ENCODE measurements at places on chromosomes 6 and 20.

GRCh38 chr6:47238456-47238995, 71.2 kb downstream of the TNFRSF21 start:
- no peak for DNase-seq

DNA sequence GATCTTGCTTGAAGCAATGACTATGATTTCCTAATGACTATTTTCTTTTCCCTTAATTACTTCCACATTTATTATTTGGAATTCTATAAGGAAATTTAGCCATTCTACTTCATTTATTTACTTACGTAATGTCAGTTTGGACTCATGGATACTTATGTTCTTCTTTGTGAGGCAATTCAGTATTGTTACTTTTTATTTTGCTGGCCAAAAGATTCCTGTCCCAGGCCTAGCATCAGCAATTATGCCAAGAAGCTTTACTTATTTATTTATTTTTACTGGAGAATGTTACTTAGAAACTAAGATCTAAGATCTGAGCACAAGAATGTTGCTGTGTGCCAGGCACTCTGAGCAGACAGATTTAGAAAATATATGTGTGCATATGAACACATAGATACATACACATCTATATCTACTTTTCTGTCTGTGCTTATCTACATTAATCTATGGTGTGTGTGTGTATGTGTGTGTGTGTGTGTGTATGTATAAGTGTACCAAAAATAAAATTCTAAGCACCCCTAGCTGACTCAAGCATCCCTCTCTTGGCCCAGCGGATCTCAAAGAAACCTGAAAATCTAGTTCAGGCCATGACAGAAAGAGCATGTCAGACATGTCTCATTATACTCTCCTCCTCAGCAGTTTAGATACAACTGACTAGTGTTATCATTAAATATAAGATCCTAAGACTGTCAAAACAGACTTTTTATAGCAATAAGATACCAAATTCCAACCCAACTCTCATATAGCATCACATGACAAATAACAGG, 640.0 kb upstream of the GJE1 start:
- DNase-seq = no peak

DNA sequence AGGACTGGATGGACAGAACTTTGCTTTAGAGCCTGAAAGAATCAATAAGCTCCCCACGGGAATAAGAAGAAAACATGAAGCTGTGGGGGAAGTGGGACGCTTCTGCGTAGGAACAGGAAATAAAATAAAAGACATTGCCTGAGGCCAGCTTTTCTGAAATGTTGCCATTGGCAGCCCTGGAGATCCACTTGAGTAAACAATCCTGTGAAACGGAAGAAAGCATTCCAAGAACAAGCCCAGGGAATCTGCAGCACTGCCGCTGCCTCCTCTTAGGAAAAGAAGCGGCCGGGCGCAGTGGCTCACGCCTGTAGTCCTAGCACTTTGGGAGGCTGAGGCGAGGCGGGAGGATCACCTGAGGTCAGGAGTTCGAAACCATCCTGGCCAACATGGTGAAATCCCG, 182.3 kb upstream of the RALGAPA2 start:
- DNase-seq = peak; percentile 49

GRCh38 chr6:63305277-63305676, 14.5 kb downstream of the LGSN start:
- no peak for DNase-seq

GRCh38 chr20:37518606-37519507, 2.2 kb upstream of the NNAT start:
- DNase-seq = no peak

DNA sequence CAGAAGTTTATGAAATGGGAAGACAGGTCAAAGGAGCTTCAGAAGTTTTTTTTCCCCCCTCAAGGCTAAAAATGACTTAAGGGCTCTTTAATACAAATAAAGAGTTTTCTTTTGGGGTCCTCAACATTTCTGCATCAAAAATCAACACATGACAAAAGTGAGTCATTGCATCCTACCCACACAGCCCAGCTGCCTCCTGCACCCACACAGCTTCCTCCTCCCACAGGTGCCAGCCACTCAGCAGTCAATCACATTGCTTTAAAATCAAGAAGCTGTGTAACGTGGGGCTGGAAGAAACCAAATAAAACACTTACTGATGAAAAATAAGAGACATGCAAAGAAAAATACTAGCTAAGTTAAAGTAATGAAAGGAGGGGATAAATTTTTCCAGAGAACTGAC, 68.5 kb downstream of the MAP3K5 start:
- DNase-seq = peak; percentile 28

GRCh38 chr20:34859367-34859766, 13.3 kb downstream of the GGT7 start:
- DNase-seq = no peak

DNA sequence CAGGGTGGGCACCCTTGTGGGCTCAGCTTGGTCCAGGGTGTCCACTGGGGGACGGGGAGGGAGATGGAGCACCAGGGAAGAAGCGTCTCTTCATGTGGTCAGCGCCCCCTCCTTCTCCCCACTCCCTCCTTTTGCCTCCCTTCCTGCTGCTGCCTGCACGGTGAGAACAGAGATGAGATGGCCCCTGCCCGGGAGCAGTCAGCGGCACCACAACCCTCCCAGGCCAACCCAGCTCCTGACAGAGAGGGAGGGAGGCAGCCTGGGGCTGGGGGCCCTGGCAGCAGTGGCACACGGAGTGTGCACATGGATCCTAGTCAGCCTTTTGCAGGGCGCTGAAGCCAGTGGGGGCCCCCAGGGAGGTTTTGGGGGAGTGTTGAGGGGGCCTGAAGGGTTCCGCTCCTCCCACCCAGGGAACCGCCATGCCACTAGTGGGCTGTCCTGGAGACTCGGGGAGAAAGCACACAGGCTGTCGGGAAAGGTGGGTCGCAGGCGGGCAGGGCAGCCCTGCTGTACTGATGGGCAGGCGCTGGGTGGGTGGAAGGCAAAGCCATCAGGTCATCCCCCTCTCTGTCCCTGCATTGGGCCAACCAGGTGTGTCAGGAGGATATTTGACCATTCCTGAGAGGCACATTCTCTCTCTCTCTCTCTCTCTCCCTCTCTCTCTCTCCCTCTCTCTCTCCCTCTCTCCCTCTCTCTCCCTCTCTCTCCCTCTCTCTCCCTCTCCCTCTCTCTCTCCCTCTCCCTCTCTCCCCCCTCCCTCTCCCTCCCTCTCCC, 94.3 kb upstream of the BHLHE23 start:
- no peak for DNase-seq
